Right renal pelvis (tissue), 4 donors: ENCODE measurements at places on chromosomes 2 and 18.

DNA sequence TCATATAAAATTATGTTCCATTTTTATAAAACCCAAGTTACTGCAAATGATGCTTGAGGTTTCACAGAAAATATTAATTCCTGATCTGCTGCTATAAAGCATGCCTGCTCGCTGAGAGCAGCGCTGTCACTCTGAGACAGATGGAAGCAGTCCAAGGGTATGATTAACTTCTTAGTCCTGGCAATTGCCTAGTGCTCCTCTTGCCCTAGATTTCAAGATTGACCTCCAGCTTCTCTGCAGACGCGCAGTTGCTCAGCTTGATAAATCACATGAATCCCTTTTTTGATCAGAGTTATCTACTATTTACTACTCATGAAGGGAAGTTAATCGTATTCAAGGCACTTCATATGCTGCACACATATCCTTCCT is 154.6 kb upstream of the REV1 start:
- DNase-seq: no peak

- DNase-seq: no peak
Observed at GRCh38 chr2:26162963-26163362, 9.9 kb upstream of the GAREM2 start.

DNA sequence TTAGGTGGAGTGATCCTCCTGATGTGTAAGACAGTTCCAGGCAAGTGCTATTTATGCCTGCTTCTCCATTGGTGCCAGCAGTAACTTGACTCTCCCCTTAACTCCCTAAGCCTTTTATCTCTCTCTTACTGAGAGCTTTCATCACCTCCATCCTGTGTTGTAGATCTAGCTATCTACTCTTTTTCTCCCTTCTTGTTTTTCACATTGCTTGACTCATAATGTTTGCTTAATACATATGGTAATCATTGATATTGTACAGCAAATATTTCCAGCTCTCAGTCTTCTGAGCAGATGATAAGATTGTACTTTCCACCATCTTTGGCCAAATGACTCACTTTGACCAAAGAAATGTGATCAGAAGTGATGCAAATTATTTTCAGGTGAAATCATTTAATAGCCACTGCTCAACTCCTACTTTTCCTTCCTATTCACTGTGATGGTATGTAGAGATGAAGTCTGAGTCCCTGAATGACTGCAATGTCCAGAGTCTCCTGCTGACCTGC is 165.0 kb downstream of the PLCL1 start:
- DNase-seq: no peak

GRCh38 chr2:118134650-118135049 is 46.4 kb downstream of the INSIG2 start:
- DNase-seq: no peak

DNA sequence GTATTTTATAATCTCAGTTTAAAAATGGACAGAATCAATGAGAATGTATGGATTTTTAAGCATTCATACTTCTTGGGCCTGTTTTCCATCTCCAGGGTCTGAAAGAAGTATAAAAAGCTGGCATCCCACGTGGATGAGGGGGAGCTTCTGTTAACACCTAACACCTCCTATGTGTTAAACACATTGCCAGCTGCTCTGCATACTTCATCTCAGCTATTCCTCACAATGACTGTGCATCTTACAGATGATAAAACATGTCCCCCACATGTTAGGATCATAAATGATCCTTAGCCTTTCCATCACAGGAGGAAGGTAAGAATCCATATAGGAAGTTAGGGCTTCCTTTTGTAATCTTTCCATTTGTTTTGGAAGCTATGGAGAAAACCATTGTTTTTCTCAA is 239.1 kb downstream of the AGPS start:
- DNase-seq: no peak

- peak; percentile 30 for DNase-seq
Observed at GRCh38 chr18:62716619-62717168, 1.4 kb downstream of the PHLPP1 start.

DNA sequence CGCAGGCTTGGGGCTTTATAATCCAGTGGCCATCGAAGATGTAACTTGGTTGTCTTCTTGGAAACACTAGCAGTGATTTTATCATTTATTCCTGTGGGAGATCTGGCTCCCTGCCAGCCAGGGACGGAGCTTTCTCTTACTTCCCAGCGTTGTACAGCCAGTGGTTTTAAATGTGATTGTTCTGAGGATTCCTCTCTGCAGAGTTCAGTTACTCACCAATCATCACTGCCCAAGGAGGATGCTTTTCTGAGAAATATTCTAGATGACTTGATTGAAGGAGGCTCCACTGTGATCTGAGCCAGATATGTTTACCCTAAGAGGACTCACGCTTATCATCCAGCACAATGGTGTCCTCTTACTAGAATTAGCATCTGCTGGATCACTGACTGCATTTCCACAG is 744.3 kb downstream of the RNF144A start:
- DNase-seq: no peak
